ENCODE measurements at places on chromosomes 1 and 21.
A peak's percentile ranks its signal among the peaks of the same experiment; 100 is the strongest.

GRCh38 chr1:34213956-34214355 lies 37.2 kb downstream of the C1orf94 start:
- DNase-seq = no peak

GRCh38 chr1:225772323-225772768 lies 5.3 kb upstream of the SRP9 start:
- peak; percentile 88 for DNase-seq

DNA sequence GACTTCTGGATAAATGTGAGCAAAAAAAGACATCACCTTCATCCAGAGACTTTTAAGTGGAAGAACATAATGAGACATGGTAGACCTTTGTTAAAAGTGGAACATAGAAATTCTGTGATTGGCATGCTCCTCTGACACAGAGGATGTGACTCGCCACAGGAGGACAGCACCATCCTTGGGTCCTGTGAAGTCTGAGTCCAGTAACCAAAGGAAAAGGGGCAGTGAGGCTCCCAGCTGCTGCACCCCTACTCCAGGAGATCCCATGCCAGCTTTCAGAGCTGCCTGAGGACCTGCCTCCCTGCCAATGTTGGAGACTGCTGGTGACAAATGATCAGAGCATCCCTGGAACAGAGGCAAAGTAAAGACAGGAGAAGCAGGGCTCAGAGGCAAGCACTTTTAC lies 136.2 kb downstream of the BRINP2 start:
- no peak for DNase-seq

DNA sequence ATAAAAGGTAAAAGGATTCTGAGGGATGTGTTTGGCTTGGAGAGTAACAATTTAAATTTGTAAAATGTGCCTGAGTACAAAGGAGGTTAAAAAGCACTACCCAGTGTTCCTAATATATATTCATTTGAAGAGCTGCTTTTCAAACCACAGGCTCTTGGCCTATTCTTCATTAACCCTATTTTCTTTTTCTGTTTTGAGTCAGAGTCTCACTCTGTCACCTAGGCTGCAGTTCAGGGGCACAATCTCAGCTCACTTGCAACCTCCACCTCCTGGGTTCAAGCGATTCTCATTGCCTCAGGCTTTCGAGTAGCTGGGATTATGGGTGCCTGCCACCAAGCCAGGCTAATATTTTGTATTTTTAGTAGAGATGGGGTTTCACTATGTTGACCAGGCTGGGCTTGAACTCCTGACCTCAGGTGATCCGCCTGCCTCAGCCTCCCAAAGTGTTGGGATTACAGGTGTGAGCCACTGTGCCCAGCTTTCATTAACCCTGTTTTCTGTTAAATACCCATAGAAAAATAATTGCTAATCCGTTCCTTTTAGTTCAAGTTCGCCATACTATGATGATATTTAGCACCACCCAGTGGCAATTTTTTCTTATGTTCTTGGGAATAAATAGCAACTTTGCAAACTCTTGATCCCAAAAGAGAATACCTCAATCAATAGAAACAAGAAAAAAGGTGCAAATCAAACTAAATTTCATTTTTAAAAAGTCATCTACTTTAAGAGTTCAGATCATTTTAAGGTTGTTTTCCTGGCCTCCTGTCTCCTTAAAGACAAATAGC lies 30.5 kb downstream of the ZBTB8OS start:
- DNase-seq = peak; percentile 20

DNA sequence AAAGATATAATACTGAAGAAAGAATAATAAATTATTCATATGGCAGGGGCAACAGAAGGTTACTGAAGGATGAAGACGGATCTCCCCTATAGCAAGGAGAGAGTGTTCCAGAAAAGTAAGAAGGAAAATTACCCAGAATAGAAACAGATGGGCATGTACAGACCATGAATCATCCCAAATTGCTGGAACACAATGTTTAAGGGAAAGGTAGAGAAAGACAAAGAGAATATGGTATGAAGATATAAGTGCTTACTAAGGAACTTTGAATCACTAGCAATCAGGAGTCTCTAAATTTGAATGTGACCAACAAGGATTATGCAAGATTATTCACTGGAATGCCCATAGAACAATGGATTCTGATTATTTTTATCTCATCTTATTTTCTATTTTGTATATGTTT lies 375.4 kb downstream of the COL11A1 start:
- DNase-seq = peak; percentile 76

DNA sequence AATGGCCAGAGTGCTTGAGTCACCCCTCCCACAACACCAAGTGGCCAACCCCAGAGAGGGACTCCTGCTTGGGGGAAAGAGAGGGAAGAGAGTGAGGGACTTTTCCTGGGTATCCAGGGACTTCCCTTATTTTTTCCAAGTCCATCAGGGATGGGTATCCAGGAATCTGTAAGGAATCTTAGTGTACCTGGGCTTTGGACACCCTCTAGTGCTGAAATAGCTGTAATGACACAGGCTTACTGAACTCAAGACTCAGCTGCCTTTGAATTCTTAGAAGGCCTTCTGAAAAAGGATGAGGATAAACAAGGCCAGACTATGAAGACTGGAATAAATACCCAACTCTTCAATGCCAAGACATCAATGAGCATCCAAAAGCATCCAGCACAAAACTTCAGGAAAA lies 12.0 kb downstream of the TSHB start:
- DNase-seq = peak; percentile 15

All from fibroblast of upper back skin (primary cell).